Omental fat pad (tissue), 4 donors: ENCODE measurements at places on chromosomes 1 and 21. TPM values are rescaled to one million over a fixed set of nuclear protein-coding genes. Genes with fewer than 3 reads are reported as not detected.
A peak's percentile ranks its signal among the peaks of the same experiment; 100 is the strongest.

LY9 gene
- 3.2 TPM for total RNA-seq

SEC16B gene
- 7.7 TPM for total RNA-seq

DNA sequence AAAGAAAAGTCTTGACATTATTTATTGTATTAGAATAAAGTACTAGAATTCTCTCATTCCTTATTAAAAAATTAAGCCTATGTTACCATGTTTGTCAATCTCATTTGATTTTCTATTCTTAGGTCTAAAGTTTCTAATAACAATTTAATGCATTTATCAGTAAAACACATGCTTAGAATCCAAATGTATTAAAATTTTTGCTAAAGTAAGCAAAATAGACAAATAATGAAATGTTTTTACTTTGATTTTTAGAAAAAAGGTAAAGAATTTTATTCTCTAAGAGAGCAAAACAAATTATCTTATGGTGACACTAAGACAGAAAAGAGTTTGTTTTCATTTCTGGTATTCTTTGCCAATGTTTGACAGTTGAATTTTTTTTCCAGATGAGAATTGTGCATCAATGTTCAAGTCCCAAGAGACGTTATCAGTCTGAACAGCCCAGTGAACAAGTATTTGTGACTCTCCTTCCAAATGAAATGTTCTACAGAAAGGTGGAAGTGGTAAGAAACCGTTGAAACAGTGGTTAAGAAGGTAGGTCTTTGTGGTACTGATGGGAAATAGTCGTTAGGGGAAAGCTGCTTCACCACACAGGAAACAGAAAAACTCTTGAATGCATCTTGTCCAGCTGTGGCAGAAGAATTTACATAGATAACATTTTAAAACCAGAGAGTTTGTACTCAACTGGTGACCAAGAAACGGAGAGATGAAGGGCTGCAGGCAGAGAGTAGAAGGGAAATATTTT is 402.5 kb downstream of the PTPRC start:
- DNase-seq: no peak

DNA sequence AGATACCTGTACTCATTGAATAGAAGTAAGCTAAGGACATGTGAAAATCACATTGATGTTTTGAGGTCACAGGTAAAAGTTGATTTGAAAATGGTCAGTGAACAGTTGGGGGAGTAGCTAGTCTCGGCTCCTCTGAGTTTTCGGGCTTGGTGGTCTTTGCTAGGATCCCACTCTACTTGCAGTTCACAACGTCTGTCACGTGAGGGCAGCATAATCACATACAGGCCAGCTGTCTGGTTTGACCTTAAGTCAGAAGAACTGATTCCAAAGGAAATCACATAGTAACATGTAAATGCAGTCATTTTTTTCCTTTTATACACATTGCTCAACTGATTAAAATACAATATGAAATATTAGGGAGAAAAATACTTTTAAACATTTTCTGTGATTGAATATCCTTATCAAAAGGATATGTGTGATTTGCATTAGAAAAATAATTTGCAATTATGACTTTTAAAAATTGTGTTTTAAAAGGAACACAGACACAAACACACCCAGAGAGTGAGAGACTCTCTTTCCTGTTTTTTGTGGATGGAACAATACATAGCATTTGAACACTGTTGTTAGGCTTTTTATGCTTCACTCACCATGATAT is 21.8 kb upstream of the PDC start:
- peak; percentile 51 for DNase-seq

GRCh38 chr1:20715406-20715805 is 2.4 kb downstream of the KIF17 start:
- no peak for DNase-seq

GRCh38 chr1:222547944-222548671 is at the start of gene HHIPL2:
Gene HHIPL2 (minus strand): TSS chr1:222548104. CDS start chr1:222548044, 60 bp downstream.
- no peak for DNase-seq

GRCh38 chr1:17949511-17949910 is 158.1 kb upstream of the IGSF21 start:
- no peak for DNase-seq

GRCh38 chr1:27593678-27594563 is 10.0 kb downstream of the AHDC1 start:
- no peak for DNase-seq

DNA sequence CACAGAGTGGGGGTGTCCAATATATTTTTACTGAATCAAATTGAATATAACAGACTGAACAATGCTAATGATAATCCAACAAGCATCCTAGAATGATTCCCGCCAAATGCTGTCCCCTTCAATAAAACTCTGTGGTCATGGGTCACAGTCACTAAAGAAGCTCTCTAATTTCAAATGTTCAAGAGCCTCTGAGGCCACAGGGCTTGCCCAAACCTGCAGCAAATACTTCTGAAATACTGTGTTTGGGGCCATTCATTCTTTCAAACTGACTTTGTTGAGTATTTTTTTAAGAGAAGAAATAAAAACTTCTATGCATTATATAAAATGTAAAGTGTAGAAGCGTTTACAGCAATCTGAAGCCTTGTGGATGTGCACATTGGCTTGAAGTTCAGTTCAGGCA is 7.6 kb upstream of the BEND5 start:
- no peak for DNase-seq

GRCh38 chr1:99005537-99005942 is 879 bp upstream of the PLPPR5 start:
- no peak for DNase-seq

- no peak for DNase-seq
Measured at GRCh38 chr1:7703321-7704213, 67.5 kb upstream of the VAMP3 start.

DNA sequence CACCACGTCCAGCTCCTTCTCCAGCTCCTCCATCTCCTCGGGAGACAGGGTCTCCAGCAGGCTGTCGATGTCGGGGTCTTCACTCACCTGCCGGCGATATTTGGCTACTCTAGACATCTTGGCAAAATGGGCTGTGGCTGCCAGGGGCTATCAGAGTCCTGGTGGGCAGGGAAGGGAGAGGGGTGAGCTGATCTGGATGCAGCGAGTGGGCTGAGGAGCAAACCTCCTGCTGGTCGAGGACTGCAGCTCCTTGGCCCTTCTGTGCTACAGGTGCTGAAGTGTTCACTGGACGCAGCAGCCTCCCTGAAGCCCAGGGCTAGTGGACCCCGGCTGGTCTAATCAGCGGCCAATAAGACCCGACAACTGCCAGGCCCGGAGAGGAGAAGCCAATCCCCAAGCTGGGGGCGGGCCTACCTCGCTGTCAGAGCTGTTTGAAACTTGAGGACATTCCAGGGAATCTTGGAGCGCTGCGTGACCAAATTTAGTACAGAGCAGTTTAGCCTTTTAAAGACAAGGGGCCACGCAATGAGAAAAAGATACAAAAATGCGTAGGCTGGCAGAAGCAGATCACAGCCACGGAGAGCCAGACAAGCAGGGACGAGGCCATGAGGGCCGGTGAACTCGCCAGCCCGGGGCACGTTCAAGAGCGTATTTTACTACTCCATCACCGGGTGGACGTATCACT is at the start of gene LMOD1:
TSS of gene LMOD1 (minus strand) at position 325 of the 685 bp plus-strand sequence. CDS start at position 117, 208 bp downstream.
- DNase-seq: peak; percentile 62
